Naive thymus-derived CD8-positive, alpha-beta T cell (primary cell): ENCODE measurements at places on chromosomes 12 and 14.

GRCh38 chr14:22803687-22803974, 11.6 kb downstream of the SLC7A7 start:
- DNase-seq, result no peak

DNA sequence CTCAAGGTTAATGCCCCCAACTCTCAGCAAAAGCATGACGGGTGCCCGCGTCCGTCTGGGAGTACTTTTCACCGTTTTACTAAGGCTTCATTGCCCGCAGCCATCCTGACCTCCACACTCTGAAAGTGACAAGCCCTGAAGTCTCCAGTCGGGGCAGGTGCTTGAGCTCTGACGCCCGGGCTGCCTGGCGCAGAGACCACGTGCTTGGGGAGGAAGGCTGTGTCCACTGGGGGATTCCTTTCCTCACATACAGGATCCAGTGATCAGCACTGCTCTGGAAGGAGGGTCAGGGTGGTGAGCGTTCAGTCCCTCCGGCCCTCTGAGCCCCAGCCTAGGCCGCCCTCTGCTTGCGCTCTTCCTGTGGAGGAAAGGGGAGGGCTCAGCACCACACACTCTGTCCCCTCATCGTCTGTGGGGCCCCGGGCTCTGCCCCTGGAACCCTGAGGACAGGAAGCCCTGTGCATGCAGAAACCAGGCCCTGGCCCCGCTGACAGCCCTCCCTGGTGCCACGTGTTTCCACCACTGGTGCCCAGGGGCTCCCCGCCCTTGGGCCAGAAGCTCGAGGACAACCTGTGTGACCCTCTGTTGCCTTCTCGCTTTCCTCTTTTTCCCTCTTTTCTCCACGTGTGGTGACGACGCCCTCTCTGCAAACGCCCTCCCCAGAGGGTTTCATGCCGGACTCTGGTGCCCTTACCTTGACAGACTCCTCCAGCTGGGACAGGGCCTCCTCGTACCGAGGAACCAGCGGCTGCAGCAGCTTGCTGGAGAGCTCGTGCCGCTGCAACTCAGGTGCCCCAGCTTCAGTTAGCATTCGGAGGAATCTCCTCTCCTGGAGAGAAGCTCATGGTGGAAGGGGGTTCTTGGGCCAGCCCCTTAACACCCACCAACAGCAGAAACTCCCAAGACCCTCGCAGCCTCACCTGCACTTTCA, 4.9 kb downstream of the DDX51 start:
- DNase-seq, result no peak

DNA sequence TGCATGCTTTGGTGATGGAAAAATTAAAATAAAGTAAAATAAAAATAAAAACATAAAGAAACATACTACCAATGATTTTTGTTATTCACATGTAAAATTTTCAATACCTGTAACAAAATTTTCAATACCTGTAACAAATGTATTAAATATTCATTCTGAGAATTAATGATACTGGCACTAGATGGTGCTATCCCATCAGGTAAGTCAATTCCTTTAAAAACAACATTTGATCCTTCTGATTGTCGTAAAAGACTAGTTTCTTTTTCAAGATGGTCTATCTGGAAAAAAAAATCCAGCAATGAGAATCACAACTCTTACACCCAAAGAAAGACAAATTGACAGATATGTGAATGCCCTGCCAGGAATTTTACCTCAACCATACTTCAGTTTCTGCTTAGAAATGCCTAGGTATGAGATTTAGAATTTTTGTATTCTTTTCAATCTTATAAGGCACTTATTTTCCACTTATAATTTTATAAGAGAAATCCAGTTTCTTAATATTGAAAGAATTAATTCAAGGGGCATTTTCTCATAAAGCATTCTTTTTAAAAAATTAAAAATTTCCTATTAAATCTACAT, 30.7 kb downstream of the CEP290 start:
- no peak for DNase-seq

DNA sequence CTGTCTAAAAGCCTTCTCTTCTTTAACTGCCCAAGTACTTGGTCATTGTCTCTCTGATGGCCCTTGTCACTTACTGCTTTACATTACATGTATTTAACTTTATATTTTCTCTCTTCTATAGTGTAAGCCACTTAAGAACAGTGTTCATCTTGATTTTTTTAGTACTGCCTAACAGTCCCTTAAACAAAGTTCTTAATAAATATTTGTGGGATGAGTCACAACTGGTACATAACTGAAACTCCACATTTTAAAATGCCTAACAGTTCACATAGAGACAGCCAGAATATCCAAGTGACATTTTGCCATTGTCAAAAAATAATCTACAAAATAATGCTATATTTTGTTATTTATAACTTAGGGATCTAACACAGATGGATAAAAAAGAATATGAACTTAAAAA, 146.6 kb downstream of the STXBP6 start:
- no peak for DNase-seq

DNA sequence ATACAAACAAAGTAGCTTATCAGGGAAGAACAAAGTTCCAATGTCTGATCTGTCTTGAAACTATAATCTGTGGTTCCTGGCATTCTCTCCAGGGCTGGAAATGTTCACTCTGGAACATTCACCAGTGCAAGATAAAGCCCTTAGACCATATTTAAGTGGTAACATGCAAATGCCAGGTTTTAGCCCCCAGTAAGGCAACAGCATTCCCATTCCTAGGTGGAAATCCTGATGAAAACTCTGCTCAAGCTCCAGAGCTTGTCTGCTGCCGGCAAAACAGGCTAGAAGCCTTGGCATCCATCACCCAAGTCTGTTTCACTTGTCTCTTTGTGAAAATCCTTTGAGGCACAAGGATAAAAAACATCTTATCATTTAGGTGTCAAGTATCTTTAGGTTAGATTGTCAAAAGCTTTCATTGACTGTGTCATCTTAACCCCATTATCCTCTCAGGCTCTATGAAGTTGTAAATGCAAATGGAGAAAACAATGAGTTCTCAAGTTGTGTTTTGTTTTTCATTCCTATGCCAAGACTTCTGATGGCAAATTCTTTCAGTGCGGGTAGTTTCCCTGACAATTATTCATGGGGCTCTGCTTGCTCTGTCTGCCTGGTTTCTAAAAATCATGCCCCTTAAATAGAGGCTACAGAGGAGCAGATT, 344.7 kb downstream of the NELL2 start:
- DNase-seq, result no peak

DNA sequence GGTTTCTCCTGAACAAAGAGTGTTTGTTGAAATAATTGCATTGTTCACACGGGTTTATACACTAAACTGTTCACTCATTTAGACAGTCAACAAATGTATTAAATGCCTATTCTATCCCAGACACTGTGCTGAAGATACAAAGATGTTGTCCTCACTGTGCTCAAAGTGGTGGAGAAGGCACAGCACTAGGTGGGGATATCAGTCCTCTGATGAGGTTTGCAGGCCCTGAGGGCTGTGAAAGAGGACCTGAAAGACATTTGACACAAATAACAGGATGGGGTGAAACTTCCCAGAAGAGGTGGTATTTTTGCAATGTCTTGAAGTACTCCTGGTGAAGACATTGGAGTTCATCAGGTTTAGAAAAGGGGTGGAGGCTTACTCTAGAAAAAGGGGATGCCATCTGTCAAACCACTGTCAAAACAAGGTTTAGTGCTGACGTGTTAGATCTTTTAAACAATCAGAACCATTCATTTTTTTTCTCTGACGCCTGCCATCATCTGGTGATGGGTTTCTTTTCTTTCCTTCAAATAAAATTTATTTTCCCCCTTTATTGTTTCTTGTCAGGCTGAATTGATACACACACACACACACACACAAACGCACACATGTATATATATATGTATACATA, 69.5 kb downstream of the ACSS3 start:
- no peak for DNase-seq
